ENCODE measurements at places on chromosomes 4 and X.

GRCh38 chrX:102129473-102129872 is 4.0 kb downstream of the TCEAL2 start:
- no peak for DNase-seq

DNA sequence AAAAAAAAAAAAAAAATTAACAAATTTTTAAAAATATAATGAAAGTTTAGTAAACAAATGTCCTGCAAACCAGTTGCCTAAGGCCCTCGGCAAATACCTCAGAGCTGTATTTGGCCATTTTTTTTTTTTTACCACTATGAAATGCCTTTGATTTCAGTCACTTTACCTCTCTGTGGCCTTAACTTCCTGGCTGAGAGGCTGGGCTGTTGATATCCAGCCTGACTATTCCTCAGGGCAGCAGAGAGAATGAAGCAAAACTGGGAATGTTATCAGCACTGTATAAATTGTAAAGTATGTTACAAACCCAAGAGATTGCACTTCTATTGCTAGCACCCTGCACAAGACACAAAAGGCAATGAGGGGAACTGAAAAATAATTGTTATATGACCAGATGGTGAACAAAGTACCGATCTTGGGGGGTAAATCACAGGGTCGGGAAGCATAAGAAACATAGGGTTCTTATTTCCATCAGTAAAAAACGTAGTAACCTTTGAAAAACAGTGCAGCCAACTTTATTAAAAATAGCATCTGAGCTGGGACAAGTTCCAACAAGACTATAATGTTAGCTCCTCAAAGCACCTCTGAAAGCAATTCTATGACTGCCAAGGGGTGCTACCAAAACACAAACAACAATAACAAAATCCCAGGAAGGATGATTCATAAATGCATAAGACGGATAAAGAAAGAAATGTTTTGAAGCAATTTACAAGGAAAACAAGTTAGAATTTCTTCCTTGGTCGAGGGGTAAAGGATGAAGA is 18.1 kb downstream of the USP46 start:
- DNase-seq: no peak

- DNase-seq: peak; percentile 17
Measured at GRCh38 chr4:1512738-1513660, 106.8 kb upstream of the NKX1-1 start.

DNA sequence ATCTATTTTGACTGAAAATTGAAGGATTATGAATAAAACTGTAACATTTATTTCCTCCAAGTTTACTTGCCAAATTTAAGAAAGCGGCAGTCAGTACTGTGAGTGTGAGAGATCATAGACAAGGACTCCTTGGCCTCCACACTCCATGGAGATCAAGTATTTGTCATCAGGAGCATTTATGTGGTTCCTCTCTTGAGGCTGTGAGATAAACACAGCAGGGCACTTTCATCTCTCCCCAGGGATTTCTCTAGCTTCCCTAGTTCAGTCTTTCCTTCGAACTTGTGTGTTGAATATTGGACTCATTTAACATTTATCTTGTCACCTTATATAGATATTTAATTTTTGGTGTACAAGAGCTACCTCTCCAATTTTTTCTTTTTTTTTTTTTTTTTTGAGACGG is 40.8 kb downstream of the PDE5A start:
- no peak for DNase-seq

DNA sequence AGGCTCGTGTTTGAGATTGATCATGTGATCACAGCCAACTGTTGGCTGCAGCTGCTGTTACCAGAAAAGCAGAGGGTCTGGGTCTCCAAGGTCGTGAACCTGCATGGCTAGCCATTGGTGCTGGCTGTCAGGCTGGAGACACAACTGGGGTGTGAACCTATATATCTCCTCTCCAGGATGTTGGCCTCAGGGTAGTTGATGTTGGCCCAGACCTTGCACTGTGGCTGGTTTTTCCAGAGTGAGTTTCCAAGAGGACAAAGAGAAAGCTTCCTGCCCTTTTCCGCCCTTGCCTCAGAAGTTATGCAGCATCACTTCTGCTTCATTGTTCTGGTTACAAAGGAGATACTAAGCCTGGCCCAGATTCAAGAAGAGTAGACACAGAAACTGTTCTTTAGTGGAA is 607.8 kb upstream of the HS3ST1 start:
- DNase-seq: no peak

DNA sequence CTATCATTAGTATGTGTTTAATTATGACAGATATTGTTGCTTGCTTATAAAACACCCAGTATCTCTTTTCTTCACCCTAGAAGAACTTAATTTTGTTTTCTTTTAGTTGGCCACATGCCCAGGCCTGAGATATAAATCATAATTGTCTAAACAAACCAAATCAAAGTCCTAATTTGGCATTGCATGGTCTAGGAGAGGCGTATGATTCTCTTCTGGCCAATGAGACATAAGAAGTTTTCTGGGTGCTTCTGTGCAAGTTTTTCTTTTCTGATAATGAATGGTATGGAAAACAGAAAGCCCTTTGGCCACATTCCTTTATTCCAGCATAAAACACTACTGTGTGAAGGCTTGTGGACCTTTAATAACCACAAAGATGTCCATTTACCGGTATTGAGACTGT is 192.9 kb upstream of the CTSO start:
- no peak for DNase-seq

- no peak for DNase-seq
Measured at GRCh38 chr4:8238515-8239053, 31.0 kb upstream of the HTRA3 start.
